ENCODE measurements at places on chromosomes 4 and X.

- peak; percentile 66 for DNase-seq
- no peak overlapping the region for H3K4me3 ChIP-seq
- H3K4me1 ChIP-seq, result no peaks in the 10 kb centered on the region
- no peak overlapping the region for H3K27ac ChIP-seq
Observed at GRCh38 chr4:15231265-15232091, 196.4 kb upstream of the C1QTNF7 start.

DNA sequence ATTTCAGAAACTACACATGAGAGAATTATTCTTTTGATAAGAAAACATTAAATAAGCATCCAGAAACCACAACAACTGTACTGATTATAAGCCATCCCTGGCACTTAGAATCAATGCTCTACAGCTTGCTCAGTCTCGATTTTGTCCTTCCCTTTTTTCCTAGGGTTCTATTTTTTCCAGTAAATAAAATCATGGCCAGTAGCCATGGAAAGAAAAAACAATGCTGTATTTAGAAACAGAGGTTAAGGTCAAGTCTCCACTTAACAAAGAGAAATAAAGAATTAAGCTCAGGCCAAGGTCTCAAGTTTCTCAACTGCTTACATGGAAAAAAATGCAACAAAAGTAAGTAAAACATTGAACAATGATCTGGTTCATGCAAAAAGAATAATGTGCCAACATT is 38.7 kb upstream of the GRID2 start:
- H3K27ac ChIP-seq, result no peak overlapping the region
- H3K4me3 ChIP-seq, result no peak overlapping the region
- DNase-seq, result no peak
- no peaks in the 10 kb centered on the region for H3K27me3 ChIP-seq
- no peaks in the 10 kb centered on the region for H3K36me3 ChIP-seq

GRCh38 chr4:107658400-107659336 is 61.4 kb downstream of the PAPSS1 start:
- H3K4me3 ChIP-seq, result no peak overlapping the region
- H3K27ac ChIP-seq, result no peak overlapping the region

- peaks cover 61% of the 10 kb centered on the region for H3K27me3 ChIP-seq
- H3K27ac ChIP-seq, result no peak overlapping the region
- no peak for DNase-seq
- H3K4me1 ChIP-seq, result no peaks in the 10 kb centered on the region
- no peaks in the 10 kb centered on the region for H3K36me3 ChIP-seq
Observed at GRCh38 chrX:10617999-10618351, 2.4 kb downstream of the MID1 start.

- H3K27me3 ChIP-seq, result no peaks in the 10 kb centered on the region
- H3K4me3 ChIP-seq, result no peak overlapping the region
- no peaks in the 10 kb centered on the region for H3K36me3 ChIP-seq
- no peaks in the 10 kb centered on the region for H3K4me1 ChIP-seq
- H3K27ac ChIP-seq, result no peak overlapping the region
- no peak for DNase-seq
Observed at GRCh38 chr4:89906316-89906715, 11.7 kb downstream of the MMRN1 start.

DNA sequence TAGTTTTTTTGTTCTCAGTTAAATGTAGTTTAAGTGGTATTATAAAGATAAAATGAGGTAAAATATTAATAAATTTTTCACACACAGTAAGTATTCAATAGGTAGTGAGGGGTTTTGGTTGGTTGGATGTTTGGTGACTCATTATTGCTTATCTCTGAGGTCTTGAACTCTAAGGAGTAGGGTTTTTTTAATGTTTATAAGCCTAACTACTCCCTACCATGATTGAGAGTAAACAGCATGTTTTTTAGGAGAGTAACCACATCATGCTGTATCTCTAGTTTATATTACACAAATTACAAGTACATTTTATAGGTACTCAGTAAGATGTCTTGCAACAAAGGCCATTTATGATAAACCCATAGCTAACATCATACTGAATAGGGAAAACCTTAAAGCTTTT is 181.6 kb downstream of the MAPK10 start:
- H3K27ac ChIP-seq, result no peak overlapping the region
- no peaks in the 10 kb centered on the region for H3K27me3 ChIP-seq
- no peak for DNase-seq
- no peak overlapping the region for H3K4me3 ChIP-seq

GRCh38 chr4:26787461-26788340 is 72.9 kb upstream of the STIM2 start:
- H3K4me3 ChIP-seq, result peak overlapping the region; percentile 45
- peak; percentile 43 for DNase-seq
- peak overlapping the region; percentile 75 for H3K27ac ChIP-seq

- no peaks in the 10 kb centered on the region for H3K4me1 ChIP-seq
- H3K36me3 ChIP-seq, result no peaks in the 10 kb centered on the region
- no peaks in the 10 kb centered on the region for H3K27me3 ChIP-seq
- H3K27ac ChIP-seq, result no peak overlapping the region
- DNase-seq, result no peak
Observed at GRCh38 chr4:54946741-54947140, 178.7 kb downstream of the KDR start.

GRCh38 chr4:141705747-141706377 is 69.5 kb downstream of the IL15 start:
- no peaks in the 10 kb centered on the region for H3K4me1 ChIP-seq
- no peaks in the 10 kb centered on the region for H3K27me3 ChIP-seq
- no peaks in the 10 kb centered on the region for H3K36me3 ChIP-seq
- DNase-seq, result no peak
- H3K27ac ChIP-seq, result no peak overlapping the region

Measured in psoas muscle (tissue), 8 donors.